ENCODE measurements at places on chromosomes 7 and 10.

DNA sequence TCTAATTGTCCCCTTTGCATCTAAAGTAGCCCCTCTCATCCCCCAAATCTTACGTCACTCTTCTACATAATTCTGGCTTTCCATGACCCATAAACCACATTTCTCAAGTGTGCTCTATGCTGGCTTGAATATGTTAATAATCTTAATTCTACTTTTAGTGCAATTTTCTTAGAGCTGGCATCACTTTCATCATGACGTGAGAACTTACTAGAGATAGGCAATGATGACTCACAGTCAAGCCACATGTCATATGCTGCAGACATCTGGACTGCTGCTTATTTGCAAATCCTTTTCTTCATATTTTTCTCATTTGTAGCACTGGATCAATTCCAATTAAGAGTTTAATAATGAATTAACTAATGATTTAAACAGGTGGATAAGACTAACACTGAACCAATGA is 260.7 kb upstream of the PRKCQ start:
- DNase-seq, result no peak

- no peak for DNase-seq
These were observed 238.3 kb upstream of the NFE2L3 start for GRCh38 chr7:25913598-25914224.

DNA sequence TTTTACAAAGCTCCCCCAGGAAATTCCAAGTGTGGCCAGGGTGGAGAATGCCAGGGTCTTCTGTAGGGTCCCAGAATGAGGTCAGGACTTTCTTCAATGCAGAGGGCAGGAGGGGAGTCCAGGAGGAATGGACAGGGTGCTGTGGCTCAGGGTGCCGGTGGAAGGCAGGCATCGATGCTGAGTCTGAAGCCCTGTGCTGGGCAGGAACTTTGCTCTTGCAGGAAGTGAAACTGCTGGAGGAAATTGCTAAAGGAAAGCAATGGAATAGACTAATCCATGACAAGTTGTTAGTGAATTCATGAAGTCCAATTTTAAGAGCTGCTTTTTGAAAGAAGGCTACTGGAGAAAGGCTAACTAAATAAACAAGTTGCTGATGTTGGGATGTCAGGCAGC is 14.8 kb downstream of the PTPRE start:
- DNase-seq, result no peak

DNA sequence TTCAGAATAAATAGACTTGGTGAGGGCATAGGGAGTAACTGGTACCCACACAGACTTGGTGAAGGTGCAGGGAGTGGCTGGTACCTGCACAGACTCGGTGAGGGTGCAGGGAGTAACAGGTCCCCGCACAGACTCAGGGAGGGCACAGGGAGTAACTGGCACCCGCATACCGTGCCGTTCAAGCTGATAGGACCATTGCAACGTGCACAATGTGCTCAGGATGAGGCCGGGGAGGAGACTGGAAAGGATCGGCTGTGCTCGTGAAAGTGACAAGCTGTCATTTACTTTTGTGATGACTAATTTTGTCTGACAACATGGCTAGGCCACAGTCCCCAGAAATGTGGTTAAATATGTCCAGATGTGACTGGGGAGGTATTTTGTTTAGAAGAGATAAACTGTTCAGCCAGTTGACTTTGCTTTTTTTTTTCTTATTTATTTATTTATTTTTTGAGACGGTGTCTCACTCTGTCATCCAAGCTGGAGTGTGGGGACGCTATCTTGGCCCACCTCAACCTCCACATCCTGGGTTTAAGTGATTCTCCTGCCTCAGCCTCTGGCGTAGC is 76.2 kb upstream of the NMT2 start:
- DNase-seq, result no peak

DNA sequence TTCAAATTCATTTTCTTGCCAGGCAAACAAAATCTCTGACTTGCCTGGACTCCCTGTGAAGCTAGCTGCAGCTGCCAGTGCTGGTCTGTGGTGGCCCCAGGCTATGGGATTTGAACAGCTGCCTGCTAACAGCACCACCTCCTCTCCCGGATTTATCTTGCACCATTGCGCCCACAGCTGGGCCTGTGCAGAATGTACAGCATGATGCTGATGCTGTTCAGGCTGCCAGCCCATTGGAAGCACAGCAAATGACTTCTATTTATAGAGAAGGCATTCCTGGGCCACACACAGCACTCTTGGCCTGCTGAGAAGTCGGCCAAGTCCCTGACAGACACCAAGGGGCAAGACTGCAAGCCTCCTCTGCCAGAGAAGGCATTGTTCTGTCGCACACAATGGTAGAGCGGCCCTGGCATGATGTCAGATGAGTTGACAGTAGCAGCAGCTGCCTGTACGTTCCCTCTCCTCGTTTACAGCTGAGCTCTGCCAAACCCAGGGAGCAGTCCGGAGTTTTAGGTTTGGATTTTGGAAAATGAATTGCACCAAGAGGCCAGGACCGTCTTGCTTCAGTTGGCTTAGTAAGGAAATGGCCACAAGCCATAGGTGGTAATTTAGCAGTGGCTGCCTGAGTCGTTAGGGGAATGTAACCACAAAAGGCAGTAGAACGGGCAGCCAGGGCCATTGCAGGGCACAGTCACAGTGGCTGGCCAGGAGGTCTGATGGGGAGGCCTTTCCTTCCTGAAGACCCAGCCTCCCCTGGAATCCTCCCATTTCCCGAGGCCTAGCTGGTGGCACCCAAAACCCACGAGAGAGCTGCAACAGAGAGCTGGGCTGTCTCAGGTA is 38.5 kb downstream of the MTURN start:
- DNase-seq, result peak; percentile 36

- no peak for DNase-seq
These were observed 161.0 kb downstream of the DIP2C start for GRCh38 chr10:528173-529165.

DNA sequence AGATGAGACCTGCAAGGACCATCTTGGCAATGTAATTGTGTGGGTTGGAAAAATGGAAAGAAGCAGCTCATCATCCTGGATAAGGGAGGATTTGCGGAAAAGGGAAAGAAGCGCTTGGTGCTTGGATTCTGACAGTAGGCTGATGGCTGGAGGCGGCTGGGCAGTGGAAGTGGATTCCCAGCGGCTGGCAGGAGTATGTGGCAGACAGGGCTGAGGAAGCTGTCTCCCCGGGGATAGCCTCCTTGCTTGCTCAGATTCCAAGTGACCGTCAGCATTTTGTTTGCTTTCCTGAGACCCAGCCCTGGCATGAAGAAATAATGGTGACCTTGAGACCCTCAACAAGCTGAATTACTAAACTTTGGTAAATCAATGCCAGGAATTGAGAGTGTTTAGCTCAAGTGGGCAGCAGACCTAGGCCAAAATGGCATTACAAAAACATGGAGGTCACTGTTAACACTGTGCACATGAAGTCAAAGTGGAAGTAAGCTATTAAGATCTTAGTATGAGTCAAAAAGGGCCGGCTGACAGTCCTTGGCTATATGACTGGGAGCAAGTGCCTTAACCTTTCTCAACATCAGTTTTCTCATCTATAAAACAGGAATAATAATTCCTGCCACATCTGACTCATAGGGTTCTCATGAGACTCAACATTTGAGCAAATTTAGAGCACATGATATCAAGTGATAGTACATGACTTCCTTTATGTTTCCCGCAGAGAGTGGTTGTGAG is 21.3 kb downstream of the SLC25A28 start:
- no peak for DNase-seq

GRCh38 chr7:143914938-143915652 is 13.1 kb upstream of the TCAF1 start:
- DNase-seq, result no peak

DNA sequence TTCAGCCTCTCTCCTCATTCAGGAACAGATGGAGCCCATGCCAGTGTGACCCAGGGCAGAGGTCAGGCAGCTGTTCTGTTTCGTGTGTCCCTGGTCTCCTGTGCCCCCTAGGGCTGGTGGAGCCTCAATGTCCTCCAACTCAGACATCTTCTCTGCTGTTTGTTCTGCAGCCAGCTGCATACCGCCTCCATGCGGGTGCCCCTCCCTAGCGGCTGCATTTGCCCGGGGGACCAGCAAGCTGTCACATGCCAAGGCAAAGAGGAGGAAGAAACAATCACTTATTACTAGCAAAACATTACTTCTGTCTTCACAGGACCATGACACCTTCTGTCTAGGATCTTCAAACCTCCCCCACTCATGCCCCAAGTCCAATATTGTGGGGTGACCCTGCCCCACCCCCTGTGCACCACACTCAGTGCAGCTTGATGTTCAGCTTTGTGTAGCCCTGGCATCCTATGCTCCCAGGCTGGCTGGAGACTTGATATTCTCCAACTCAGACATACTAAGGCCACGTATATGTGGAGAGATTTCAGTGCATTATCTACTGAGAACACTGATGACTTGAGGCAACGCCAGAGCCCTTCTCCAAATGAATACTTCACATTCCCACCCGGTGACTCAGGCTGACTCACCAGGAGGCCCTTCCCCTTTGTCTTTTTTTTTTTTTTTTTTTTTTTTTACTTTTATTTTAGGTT is 188.9 kb downstream of the SKIDA1 start:
- DNase-seq, result peak; percentile 25

Measured in WTC11 (cell line).